SJCRH30 (cell line): ENCODE measurements at places on chromosomes 6 and 20. TPM values are rescaled to one million over a fixed set of nuclear protein-coding genes. Genes with fewer than 3 reads are reported as not detected.

DEFB124 gene
- not detected in 2 replicates for total RNA-seq

SLC2A10 gene
- total RNA-seq = 4.6 and 5.1 TPM in 2 replicates

KIFC1 gene
- 80.5 and 84.5 TPM in 2 replicates for total RNA-seq

TTLL9 gene
- total RNA-seq = 0.05 TPM in 1 of 2 replicates, not detected in the other

KCNK5 gene
- total RNA-seq = 9.5 and 9.7 TPM in 2 replicates

VGLL2 gene
- 5.7 and 7.0 TPM in 2 replicates for total RNA-seq

SIRPD gene
- total RNA-seq = not detected in 2 replicates

GRCh38 chr20:23759306-23759940 lies 8.7 kb upstream of the CST1 start:
- DNase-seq = no peak

GRCh38 chr6:155444120-155444917 lies 11.3 kb downstream of the NOX3 start:
- no peak for DNase-seq

DNA sequence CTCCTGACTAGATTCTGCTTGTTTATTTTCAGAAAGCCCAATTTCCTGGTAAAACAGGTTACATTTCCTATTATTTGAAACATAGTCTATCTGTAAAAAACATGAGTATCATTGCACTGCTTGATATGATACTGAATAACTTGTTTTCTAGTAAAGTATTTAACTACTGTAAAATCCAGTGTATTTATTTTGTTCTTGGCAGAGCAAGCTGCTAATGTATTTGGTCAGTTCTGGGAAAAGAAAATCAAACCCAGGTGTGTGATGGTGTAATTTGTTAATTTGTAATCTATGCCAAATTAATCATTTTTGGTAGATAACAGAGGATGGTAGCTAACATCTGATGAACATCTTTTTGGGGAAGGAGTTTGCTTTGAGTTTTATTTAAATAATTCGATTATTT lies 50.8 kb downstream of the FKBP5 start:
- DNase-seq = no peak

DNA sequence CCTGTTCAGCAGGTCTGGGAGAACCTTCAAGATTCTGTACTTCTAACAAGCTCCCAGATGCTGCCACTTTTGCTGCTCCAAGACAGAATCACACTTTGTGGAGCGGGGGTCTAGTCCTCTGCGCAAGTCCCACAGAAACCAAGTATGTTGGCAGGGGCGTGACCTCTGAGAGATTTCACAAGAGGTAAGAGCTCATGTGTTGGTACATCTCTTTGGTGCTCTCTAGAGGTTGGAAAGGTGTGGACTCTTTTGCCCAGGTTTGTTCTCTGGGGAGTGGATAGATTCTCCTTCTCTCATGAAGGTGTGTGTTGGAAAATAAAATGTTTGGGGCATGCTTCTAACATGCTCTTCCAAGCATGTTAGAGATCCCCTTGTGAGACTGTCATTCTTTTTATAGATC lies 340.9 kb upstream of the IRAK1BP1 start:
- DNase-seq = no peak

DNA sequence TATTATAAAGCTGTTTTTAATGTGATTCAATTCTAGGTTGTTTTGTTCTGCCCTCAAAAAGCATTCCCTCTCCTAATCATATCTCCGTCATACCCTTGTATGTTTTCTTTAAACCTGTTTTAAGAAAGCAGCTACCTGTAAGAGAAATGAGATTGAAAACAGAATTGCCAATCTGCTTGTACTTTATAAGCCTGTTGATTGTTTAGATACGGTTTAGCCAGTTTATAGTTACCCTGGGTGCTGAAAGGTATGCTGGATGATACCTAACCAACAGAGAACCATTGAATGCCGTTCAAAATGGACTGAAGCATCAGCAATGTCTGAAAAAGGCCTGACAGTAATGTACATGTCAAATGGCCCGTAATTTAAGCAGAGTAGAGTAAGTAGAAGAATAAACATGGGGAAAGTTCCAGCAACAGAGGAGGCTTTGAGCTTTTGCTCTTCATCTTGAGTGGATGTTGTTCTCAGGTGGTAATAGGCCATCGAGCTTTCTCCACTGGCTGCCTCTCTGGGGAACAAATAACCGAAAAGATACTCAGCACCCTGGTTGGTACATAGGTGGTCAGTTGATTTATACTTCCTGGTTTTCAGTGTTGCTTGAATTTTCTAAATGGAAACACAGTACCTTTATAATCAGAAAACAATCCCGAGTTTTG lies 27.5 kb downstream of the PTPN1 start:
- no peak for DNase-seq

DNA sequence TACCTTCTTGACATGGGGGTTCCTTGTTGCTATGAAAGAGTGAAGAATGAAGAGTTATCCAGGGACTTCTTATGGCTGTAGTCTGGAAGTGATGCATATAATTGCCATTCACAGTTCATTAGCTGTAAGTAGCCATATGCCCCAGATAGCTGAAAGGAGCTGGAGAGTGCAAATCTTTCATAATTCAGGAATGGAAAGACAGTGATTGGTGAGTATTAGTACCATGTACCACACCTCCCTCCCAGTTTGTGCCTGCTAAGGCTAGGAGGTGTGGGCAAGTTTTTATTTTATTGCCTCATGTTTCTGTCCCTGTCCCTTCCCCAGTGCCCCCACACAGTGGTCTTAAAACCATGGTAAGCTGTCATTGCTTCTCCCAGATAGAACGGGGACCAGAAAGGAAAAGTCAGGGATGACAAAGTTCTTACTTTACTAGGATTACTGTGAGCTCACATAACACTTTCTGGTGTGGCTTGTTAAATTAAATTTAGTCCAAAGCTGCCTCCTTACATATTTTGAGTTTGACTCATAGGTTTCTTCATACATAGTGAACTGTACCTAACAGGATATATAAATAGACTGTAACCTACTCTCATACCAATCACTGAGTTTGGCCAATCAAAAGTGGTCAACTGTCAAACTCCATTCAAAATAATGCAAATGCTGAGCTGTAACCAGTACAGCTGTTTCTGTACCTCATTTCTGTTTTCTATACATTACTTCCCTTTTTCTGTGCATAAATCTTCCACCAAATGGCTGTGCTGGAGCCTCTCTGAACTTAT lies 119.4 kb downstream of the RFPL4B start:
- DNase-seq = peak; percentile 47

GRCh38 chr20:10709916-10710315 lies 36.1 kb upstream of the JAG1 start:
- DNase-seq = no peak
